ENCODE measurements at places on chromosomes 3 and 15.

- DNase-seq: no peak
Measured at GRCh38 chr3:183581496-183582155, 26.1 kb upstream of the KLHL6 start.

DNA sequence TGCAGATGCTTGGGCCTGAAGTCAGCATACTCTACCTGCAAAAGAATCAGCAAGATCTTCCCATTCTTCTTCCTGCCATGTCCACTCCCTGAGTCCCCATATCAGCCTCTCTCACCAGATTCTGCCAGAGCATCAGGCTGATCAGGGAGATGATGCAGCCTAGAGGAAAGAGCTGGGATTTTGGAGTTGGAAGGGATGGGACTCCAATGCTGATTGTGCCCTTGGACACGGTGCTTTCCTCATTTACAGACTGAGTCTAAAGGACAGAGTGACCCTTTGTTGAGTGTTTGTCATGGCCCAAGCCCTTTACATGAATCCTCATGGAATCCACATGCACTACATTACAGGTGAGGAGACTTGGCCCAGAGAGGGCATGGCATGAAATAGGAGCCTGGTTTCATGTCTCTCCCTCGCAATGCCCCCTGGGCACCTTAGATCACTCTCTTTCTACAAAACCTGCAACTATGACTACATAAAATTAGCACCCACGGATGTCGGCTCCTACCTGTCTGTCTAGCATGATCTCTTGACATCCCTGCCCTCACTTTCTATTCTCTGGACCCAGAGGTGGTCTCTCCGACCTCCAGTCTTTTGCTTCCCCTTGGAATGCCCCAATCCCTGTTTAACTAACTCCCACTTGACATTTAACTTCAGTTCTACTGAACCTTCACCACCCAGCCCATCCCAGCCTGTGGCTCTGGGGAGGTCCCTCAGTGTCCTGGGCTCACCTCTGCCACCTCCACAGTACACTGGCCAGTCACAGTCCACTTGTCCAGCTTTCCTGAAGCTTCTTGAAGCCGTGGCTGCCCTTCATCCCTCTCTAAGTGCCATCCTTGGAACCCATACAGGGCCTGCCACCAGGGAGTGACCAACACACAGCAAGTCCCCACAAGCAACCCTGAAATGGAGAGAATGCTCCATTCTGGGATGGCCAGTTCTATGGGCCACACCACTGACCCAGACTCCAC lies 173.5 kb downstream of the ABHD5 start:
- no peak for DNase-seq

DNA sequence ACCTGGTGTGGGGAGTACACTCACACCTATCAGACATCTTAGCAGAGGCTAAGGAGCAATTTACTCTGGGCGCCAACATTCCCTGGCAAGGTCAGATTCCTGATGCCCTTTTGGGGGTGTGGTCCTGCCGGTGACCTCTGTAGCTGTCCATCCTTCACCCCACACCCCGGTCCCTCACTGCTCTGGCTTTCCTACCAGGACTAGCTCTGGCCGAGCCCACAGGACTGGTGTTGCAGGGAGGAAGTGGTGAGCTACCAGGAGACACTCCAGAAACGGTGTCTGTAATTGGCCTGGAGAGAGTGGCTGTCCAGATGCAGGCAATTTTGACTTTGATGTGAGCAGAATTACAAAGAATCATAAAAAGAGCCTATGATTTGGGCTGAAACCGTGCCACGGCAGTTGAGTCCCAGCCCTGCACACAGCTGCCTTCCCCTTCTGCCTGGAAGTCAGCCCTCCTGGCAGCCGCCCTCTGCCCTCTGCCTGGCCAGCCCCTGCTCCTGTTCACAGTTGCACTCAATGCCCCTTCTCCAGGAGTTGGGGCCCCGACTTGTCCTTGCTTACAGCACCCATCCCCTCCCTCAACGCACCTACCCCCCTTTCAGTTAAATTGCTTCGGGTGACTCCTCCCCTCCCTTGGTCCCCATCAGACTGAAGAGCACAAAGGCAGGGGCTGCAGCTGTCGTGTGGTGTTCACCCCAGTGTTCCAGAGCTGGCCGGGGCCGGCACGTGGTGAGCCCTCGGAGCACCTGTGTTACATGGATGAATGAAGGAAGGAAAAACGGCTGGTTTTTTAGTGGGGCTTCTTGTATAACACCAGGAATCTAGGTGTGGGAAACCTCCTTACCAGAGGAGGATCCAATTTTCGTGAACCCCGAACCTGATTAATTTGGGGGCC lies 80.2 kb upstream of the TPM1 start:
- DNase-seq: no peak

DNA sequence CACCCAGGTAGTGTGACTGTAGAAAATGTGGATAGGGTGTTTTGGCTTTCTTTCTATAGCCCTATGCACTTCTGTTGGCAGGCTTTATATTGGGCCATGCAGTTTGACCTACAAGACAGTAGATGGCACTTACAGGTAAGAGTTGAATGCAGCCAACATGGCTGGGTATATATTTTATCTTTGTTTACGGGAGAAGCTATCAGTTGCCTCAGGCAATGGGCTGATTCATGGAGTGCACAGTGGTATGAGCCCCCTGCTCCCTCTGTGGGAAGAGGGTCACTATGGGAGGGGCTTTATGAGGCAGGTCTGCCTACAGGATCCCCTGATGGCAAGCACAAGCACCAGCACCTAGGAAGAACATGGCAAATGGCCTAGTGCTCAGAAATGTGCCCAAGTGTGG lies 301.2 kb upstream of the CDIN1 start:
- no peak for DNase-seq

DNA sequence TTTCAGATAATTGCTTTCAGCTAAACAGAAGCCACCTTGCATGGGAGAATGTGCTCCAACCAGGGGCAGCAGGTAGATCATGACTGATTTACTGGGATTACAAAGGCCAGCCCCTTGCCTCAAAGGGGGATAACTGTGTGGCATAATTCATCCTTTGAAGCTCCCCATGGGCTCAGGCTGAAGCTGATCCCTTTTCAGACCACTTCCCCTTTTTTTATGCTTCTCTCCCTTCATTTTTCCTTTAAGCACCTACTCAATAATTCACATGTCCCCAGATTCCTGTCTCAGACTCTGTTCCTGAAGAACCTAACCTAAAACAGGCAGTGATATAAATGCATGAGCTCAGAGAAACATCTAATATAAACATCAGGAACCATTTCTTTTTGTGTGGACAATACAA lies 8.2 kb upstream of the MYRIP start:
- no peak for DNase-seq

DNA sequence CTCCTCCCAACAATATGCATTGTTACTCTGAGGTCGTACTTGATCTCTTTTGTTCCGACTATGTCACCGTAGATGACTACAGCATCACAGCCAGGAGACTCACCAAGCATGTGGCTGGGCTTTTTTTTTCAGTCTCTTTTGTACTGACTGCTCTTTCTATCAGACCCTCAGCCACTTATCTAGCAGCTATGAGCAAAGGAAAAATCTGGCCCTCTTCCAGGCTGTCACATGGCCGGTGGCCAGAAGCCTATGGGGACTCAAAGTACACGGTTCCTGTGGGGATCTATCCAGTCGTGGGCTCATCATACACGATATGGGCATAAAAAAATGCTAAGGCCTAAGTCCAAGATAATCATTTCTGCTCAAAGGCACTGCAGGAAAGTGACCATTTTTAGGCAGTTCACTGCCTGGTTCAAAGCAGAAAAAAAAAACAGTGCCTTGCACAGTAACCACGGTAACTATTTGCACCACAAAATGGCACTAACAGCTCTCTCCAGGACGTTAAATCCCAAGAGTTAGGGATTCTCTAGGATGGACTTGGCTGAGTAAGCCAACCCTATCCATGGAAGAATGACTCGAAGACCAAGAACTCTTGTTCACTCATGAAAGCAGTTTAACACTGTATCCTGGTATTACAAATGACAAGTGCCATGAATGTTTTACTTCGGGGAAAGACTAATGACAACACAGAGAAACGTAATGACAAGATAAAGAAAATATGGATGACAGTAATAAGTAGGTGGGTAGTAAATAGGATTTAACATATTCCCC lies 50.3 kb downstream of the SHQ1 start:
- DNase-seq: peak; percentile 45
